ENCODE measurements at places on chromosomes 12 and 14.

DNA sequence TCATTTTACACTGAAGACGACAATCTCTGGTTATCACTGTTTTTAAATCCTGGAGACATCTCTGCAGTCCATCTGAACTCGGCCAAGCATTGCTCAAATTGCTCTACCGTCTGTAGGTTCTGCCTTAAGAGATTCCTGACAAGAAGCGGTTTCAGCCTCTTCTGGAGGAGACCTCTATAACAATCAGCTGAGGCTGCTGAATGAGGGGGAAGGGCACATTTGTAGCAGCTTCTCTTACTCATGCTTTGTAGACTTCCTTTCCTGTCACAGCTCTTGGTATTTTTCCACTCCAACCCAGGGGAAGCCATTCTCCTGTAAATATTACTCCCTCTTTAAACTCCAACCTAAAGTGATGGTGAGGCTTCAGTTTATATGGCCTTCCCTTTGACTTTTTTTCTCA, 3.0 kb downstream of the ARG2 start:
- no peak for DNase-seq

- DNase-seq = no peak
These were observed 1.1 kb upstream of the USP15 start for GRCh38 chr12:62258941-62259630.

DNA sequence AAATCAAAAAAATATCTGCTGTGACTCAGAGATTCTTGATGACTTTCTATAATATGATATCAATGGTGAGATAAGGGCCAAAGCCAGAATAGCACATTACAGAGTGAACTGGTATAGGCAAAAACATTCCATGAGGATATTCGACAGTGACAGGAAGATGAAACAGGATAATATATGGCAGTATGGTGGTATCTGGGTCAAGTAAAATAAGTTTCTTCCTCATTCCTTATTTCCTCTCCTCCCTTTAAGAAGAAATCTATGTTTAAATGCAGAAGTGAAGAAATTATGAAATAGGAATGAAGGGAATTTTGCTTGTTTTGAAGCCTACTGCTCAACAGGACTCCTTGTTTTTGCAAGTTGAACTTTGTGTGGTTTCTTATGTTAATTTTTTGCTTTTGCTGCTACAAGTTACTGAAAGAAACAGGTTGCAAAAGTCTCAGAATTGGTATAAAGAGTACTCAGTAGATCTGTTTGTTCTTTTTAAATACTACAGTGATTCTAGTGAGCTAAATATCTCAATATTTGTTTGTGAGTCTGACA, 7.0 kb downstream of the ACSS3 start:
- no peak for DNase-seq

GRCh38 chr12:122079033-122079531, 526 bp downstream of the MLXIP start:
- DNase-seq = peak; percentile 21

GRCh38 chr12:99670635-99671034, 23.1 kb downstream of the GARIN6 start:
- no peak for DNase-seq

GRCh38 chr12:88145567-88146505, 3.7 kb downstream of the TMTC3 start:
- DNase-seq = no peak

DNA sequence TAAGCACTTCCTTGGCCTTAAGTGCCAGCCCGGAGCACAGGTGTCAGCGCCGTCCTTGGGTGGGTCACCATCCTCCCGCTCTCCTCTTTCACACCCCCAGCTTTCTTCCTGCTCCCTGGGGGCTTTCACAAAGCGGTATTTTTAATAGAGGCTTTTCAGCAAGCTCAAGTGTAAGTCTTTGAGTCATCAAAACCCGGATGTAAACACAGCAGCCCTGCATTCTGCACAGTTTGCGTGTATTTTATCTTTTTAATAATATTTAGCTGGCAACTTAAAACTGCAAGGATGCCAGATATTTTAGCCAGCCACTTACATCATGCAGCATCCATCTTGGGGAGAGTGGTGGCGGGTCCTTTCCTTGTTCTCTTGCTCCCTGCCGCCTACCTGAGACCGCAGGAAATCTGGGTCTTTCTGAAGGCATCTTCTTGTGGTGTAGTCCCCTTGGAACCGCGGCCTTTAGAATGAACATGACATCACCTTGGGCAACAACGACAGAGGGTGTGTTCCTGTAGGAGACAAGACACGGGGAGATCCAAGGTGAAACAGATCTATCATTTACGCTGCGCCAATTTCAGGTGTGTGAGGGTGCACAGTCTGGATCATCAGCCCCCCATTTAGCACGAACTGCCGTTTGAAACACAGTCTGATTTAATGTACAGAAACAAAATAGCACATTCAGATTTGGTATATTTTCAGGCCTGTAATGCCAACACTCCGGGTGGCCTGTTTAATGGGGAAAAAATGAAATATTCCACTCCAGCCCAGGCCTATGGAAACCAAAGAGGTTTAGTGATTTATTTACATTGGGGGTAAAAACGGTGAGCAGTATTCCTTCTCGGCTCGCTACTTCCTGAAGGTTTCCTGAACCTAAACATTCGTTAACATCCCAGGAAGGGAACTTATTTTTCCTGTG, 12.5 kb upstream of the IRF2BPL start:
- DNase-seq = no peak

- no peak for DNase-seq
These were observed 65.4 kb upstream of the DDX11 start for GRCh38 chr12:31008241-31008761.

DNA sequence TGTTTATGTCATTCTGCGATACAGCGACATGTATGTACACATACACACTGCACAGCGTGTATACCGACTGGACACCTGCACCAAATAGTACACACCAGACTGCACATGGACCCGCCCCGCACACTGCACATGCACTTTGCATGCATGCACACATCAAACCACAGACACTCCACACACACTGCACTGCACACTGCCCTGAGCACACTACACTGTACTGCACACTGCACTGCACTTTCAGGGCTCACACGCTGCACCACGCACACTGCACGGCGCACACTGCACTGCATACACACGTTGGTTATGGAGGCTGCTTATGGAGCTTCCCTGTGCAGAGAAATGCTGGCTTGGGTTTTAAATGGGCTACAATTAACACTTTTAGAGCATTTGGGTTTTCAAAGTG, 1.6 kb downstream of the PAPLN start:
- DNase-seq = no peak

DNA sequence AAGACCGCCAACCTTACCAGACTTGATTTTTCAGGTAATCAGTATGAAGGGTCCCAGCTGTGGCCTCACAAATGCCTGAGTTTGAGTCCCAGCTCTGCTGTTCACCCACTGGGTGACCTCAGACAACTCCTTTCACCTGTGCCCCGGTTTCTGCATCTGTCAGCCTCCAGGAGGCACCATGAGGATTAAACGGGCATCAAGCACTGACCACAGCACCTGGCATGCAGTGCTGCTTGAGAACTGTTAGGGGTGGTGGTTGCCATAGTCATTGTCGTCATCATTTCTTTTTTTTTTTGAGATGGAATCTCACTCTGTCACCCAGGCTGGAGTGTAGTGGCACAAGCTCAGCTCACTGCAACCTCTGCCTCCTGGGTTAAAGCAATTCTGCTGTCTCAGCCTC, 57.9 kb downstream of the PHETA1 start:
- DNase-seq = no peak

GRCh38 chr12:66694666-66695613, 16.1 kb upstream of the GRIP1 start:
- DNase-seq = no peak

GRCh38 chr14:43014338-43014737, 1407.7 kb downstream of the LRFN5 start:
- DNase-seq = no peak

DNA sequence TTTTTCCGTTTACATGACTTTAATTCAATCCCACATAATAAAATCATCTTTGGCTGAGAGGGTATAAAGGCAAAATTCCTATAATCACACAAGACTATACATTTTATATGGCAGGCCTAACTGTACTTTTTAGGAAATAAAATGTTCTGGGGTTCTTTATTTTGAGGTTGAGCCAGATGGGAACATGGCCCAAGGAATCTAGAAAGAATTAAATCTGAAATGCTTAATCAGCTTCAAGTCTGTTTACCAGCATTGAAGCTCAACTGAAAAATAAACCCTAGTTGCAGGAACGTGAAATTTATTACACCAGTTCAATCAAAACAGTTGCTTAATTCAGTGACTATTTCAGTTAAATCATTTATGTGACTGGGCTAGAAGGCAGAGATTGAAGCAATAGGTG, 191.0 kb upstream of the BTG1 start:
- DNase-seq = no peak

- DNase-seq = no peak
These were observed 32.8 kb downstream of the FBRSL1 start for GRCh38 chr12:132522592-132523380.

- no peak for DNase-seq
These were observed 21.3 kb upstream of the RIN3 start for GRCh38 chr14:92492258-92492657.

GRCh38 chr12:67647181-67647798, 1.3 kb upstream of the DYRK2 start:
- DNase-seq = peak; percentile 5

- DNase-seq = no peak
These were observed 3.5 kb downstream of the DEGS2 start for GRCh38 chr14:100155756-100156616.

DNA sequence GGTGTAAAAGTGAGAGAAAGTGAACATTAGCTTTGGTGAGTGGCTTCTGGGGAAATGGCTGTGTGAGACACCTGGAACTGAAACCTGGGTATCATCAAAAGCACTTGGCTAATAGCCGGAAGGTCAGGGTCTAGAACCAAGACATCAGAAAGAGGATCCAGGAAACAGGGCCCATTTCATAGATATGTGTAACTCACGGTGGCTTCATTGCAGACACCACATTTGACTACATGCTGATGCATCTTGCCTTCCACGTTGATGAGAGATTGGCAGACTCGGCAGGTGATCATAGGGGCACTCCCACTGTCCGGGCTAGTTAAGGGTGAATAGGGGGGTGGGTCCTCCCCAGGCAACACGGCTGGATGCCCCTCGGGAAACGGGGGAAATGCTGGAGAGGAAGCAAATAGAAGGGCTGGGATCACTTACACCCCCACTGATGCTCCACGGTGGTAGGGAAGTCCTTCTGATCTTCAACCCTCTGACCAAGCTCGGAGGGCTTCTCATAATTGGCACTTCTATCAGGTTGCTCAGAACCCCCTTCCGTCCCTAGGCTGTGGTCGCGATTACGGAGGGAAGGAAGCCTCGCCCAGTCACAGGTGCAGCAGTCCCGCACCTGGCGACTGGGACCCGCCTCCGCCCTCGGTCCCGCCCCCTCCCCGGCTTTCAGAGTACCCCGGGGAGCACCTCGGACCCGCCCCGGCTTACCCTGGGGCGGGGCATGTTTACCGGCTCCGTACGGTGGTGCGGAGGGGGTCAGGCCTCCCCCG, 593 bp downstream of the PIP4P1 start:
- peak; percentile 18 for DNase-seq

DNA sequence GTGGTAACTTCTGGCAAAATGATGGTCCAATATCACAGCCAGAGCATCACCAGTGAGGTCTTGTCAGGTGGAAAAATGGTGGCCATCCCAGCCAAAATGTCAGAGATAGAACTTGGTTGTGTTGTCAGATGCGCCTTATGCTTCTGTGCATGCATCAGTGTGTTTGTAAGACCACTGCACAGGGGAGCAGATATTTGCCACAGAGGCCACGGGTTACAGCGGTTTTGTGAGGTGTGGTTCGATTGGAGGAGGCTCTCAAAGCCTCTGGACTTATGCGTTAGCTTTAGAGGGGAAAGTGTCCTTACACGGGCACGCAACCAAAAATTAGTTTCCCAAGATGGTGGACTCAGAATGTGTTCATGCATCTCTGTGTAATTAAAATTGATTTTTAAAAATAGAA, 243.8 kb downstream of the ADGRD1 start:
- no peak for DNase-seq

GRCh38 chr12:6303071-6303470, 7.4 kb upstream of the PLEKHG6 start:
- DNase-seq = no peak

- no peak for DNase-seq
These were observed 40.2 kb upstream of the OTOGL start for GRCh38 chr12:80059102-80059501.

DNA sequence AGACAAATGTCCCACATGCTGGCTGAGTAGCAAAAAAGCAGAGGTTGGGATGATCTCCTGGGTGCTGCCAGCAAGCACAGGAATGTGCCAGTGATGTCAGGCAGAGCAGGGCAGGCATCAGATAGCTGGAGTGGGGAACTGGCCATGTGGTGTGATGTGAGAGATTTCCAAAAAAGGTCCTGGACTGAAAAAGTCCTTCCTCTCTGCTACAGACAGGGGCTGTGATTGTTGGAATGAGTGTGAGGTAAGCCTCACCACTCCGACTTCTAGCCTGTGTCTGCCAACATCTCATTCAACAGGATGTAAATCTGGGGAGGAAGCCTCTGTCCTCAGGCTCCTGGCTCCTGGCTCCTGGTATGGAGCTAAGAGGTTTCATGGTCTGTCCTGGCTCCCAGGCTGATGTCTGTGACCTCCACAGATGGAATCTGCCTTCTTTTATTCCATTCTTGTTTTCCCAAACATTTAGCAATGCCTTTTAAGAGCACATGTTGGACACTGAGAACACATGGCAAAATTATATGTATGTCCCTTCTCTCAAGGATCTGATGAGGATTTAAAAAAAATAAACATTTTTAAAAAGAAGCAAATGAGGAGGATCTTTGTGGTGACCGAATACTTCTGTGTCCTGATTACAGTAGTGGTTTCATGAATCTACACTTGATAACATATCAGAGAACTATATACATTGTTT, 50.1 kb upstream of the STK38L start:
- DNase-seq = no peak

DNA sequence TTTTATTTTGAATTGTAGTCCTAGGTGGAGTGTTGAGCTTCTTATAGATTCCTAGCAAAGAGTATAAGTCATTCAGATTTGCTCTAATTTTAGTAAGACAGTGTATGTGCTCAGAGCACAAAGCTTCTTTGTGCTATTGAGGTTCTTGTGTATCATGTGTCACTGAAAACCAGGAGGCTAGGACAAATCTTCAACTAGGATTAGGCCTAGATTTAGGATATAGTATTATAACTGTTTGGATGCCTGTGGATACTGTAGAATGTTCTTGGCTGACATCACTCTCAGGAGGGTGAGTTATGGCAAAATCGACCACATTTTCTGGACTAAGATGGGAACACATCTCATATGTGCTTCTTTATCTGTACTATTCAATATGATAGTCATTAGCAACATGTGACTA, 86.5 kb downstream of the DHRS2 start:
- DNase-seq = no peak

DNA sequence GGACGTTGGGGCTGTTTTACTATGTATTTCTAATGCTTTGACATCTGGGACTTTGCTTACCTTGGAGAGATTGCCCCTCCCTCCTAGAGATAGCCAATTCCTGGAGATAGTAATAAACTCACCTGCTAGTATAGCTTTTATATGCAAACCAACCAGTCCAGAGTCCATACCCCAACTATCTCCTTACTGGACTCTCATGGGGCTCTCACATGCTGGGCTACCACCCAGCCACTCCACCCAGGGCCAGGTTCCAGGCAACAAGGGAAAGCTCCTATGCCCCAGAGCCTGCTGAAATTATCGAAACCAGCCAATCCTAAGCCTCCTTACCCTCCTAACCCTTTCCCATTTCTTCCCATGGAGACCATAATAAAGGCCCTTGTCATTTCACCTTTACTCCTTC, 25.5 kb upstream of the MGP start:
- no peak for DNase-seq

All from stimulated activated CD4-positive, alpha-beta T cell treated with anti-CD3 and anti-CD28 coated beads, TNF-alpha, amount 100 ng/mL, for 1 hour (primary cell).